Bone marrow (tissue), 2 donors: ENCODE measurements at places on chromosomes 5 and 9.

DNA sequence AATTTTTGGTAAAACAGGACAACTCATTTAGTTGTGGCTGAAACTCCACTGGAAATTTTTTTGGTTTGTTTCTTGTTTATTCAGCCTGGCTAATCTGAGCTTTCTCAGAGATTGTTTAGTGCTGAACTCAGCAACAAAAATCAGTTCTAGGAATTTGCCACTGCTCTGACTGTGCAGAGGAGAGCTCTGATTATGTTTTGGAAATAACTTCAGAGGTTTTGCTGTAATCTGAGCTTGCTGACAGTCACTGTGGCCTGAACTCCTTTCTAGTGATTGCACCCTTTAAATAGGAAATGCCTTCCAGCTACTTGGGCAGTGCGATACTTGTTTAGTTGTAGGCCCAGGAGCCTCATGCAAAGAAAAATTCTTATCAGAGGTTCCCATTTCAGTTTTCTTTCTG is 60.2 kb downstream of the OSTF1 start:
- no peak for DNase-seq

DNA sequence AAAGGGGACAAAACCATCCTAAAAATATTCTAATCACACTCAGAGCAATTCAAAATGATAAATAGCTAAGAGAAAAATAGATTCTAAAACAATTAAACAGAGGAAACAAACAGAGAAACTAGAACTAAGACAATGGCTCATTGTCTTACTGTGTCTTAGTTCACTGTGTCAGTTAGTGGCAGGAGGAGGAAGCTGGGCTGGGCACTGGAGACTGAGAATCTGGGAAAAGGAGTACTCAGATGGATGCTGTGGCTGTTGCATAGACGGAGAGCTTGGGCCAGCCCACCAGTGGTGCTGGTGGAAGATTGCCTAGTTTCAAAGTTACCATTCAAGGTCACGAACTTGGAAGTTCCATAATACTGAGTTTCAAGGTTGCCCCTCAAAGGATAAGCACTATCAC is 94.7 kb upstream of the IFNK start:
- DNase-seq: no peak

- no peak for DNase-seq
These were observed 70.4 kb upstream of the IFNE start for GRCh38 chr9:21552244-21553170.

DNA sequence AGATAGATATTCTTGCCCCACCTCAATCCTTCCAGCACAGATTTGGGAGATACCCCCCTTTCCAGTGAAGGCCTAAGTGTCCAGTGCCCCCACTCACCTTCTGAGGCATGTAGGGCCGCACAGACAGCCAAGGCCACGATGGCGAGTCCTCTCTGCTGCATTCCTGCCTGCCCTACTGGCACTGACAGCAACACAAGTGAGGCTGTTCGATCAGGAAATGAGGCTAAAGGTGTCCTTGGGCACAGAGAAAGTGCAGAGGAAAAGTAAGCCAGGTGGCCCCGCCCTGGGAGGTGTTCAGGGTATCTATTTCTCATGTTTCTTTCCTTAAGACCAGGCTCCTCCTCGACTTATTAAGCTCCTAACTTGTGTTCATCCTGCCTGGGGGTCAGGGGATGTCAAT is at the start of gene CCL28:
CCL28 (minus strand) TSS at position 236 of the 400 bp plus-strand sequence; CDS start at position 161, 75 bp downstream.
- DNase-seq: no peak

GRCh38 chr5:115022303-115022702 is 147.4 kb downstream of the TRIM36 start:
- DNase-seq: no peak

DNA sequence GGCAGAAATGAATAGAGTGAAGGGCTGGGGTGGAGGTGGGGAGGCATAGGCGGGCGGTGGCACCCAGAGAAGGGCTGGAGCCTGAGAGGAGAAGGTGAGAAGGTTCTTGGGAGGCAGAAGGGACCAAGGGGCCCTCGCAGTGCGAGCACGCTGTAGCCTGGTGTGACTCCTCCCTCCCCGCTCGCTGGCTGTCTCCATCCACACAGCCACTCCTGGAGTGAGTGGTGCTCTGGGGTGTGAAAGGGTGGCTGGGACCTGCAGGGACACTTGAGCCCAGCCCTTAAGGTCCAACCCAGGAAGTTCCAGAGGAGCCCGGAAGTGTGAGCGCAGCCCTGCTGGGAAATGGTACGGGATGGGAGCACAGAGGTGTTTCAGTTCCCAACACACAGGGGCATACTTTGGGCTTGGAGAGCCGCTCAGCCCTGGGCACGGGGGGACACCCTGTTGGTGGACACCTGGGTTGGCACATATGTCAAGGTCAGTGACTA is 9.3 kb upstream of the SCGB3A1 start:
- DNase-seq: no peak

DNA sequence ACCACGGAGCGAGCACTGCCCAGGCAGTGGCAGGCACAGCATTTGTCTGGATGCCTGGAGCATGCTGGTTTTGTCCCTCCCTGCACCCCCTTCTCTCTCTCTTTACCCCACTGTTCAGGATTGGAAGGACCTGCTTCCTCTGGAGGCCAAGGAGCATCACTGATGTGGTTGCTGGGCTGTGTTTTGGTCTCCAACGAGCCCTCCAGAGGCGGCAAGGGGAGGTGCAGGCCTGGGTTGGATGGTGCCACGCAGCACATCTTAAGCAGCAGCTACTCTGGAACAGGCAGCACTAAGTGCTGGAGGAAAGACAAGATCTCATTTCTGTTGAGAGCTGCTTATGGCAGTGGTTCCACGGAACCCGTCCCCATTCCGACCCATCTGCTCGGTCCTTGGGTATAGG is 139.6 kb downstream of the CMYA5 start:
- DNase-seq: no peak

GRCh38 chr5:178319541-178320041 is 87.0 kb upstream of the PHYKPL start:
- no peak for DNase-seq

DNA sequence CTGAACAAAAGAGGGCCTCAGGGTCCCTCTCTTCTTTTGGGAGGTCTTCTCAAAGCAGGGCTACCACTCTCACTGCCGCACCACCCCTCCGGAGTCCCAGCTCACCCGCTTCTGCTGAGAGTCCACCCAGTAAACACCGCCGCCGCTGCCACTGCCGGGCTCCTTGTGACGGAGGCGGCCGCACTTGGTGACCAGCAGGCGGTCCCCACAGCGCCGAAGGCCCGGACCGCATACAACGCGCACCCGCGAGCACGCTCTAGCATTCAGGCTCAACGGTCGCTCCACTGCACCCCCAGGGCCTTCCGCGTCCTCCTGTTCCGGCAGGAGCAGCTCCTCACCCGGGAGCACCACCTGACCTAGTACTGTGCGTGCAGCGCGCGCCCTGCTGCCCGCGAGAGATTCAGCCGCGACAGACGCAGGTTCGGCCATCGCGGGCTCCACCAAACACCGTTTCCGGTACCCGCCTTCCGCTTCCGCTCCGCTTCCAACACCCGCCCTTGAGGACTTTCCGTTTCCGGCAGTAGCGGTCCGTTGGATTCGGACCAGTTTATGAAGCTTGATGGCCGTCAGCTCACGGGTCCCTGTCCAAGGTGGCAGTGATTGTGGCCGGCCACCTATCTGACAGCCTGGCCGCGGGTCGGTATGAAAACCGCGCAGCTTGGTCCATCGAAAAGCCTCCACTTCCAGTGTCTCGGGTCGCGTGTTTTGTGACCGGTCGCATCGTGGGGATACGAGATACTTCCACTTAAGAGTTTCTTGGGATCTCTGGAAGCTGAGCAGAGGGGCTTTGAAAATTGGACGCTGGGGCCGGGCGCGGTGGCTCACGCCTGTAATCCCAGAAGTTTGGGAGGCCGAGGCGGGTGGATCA is at the start of gene EXOSC3:
EXOSC3 (minus strand) TSS at position 449 of the 868 bp plus-strand sequence; CDS start at position 429, 20 bp downstream.
- DNase-seq: peak; percentile 80

- peak; percentile 75 for DNase-seq
These were observed at the start of gene TXNDC15 for GRCh38 chr5:134873987-134874830. Gene TXNDC15, plus strand, starts transcription at chr5:134874371. Its CDS starts 57 bp downstream, at chr5:134874428.

GRCh38 chr5:151721087-151721646 is 34.5 kb upstream of the SPARC start:
- no peak for DNase-seq

- DNase-seq: no peak
These were observed 189.5 kb downstream of the ACTL7B start for GRCh38 chr9:108666240-108666784.

DNA sequence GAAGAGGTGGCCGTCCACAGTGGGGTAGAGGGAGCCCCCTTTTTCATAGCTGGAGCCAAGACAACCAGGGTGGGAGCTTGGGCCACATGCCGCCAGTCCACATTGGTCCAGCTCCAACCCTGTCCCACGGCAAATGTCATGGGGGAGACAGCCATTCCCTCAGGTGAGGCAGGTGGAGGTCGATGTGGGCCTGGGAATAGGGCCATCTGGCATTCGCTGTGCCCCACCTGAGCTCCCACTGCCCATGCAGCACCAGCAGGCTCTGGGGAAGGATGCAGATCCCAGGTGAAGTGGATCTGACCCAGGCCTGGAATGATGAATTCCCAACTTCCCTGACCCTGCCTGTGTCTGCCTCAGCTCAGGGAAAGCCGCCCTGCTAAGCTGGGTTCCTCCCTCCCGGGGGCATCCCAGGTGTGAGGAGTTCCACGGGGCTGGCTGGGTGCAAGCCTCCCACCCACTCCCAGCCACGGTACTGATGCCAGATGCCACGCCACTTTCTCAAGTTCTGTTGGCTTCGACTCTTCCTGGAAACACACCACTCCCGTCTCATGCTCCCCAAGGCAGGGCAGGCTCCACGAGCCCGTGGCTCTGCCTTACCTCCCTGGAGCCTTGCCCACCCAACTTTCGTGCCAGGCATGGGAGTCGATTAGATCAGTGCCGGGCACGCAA is 25.2 kb upstream of the FCN2 start:
- no peak for DNase-seq

- no peak for DNase-seq
These were observed 472.0 kb downstream of the NFIB start for GRCh38 chr9:13841746-13842462.

DNA sequence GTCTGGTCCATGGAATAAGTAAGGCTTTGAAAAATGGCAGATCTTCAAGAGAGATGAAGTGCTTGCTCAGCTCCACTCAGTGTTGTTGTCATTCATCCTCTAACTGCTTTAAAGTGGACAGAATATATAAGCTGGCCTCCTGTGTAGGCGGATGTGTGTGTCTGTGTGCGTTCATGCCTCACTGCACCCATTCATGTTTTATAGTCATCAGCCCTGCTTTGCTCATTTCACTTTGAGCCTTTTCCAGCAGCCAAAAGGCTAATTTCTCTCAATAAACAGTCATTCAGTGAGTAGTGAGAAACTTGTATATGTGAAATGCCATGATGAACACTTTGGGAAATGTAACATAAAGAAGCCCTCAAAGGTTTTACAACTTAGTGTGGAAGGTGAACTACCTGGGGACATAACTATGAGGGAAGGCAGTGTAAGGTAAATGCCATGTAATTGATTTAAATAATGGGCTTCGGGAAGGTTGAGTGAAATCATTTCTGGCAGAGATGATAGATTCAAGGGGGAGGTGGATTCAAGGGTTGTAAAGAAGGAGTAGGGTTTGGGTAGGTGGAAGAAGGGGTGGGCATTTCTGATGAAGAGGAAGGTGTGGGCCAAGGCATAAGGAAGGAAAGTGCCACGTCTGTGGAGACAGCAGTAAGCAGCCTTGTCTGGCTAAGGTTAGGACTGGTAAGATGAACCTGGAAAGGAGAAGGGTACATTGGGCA is 15.7 kb downstream of the TTC23L start:
- no peak for DNase-seq

DNA sequence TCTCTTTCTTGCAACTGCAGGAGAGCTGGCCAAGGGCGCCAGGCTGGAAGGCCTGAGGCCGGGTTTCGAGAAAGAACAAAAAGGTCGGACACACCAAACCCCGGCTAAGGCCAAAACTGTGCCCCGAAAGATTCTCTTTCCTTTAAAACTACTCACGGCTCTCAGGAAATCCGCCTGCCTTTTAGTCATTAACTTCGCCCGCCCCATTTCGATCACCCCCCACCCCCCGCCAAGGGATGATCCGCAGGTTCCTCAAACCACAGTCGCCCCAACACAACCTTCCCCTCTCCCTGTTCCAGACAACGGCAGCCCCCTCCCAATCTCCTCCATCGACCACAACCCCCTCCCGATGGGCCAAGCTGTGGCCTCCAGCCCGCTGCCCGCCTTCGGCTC is 536 bp downstream of the FEM1C start:
- no peak for DNase-seq

DNA sequence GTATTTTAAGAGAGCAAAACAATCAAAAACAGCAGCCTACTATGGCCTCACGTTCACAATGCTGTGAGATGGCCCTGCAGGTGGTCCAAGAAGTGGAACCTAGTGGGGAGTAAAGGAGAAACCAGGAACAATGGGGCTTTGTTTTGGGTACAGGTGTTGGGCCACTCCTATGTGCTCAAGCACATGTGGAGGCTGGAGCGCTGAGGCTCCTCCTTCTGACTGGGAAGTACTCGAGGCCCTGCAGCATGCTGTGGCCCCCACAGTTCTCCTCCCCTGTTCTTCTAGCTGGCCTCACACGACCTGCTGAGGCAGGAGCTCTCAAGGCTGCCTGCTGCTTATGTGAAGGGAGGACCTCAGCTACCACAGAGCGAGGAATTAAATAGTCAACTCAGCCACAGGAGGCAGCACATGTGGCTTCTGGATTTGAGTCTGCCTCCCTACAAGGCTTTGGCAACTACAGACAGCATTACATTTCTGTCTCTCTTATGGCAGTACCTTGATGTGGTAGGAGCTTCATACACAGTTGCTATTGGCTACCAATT is 482.3 kb downstream of the SPOCK1 start:
- no peak for DNase-seq

DNA sequence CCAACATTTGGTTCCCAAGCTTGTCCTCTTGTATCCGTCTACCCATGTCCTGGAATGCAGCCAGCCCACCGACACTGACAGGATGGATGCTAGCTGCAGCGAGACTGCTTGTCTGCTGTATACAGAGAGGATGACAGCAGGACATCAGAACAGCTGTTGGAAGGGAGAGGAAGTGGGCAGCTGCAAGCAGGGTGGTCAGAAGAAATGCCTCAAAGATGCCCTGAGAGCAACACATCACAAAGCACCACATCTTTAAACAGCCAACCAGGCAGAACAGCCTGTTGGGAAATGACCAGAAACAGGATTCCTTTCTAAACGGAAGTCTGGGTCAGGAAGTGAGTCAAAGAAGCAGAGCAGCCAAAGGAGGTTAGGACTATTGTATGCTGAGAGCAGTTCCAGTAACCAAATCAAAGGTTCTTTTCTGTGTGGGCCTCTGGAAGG is 219.1 kb downstream of the NDUFS4 start:
- DNase-seq: no peak

- DNase-seq: no peak
These were observed 3.3 kb downstream of the ANKRD33B start for GRCh38 chr5:10567121-10567591.

DNA sequence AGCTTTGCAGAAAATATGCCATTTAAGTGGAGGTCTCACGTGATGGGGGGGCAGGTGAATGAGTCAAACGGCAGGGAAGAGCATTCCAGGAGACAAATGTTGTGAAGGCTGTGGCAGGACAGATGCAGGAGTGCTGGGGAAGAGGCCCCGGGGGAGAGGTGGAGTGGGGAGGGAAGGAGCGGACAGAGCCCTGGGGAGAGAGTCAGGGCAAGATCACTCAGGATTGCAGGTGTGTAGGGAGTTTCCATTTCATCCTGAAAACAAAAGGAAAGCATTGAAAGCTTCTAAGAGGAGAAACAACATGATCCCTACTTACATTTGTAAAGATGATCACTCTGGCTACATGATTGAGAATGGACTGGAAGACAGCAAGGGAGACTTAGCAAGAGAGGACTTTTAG is 323.3 kb downstream of the ASTN2 start:
- DNase-seq: no peak

GRCh38 chr5:92588876-92589275 is 992.1 kb downstream of the NR2F1-AS1 start:
- DNase-seq: no peak
